ENCODE measurements at places on chromosomes 5 and 9.

DNA sequence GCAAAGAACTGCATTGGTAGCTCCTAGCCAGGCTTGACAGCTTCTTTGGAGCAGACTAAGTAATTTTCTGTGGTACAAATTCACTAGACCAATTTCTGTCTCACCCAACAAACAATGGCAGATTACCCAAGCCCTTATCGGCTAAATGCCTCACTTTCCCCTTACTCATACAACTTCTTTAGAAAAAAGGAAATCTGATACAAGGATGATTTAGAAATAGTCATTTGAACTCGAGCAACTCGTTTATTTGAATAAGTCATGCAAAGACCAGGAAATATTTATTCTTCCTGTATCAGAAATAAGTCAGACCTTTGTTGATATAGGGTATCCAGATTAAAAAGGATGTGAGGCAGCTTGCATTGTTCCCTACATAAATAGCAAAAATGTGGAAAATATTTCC is 170.4 kb upstream of the CDH6 start:
- DNase-seq, result no peak

- no peak for DNase-seq
Measured at GRCh38 chr5:34511915-34512314, 144.2 kb upstream of the RAI14 start.

DNA sequence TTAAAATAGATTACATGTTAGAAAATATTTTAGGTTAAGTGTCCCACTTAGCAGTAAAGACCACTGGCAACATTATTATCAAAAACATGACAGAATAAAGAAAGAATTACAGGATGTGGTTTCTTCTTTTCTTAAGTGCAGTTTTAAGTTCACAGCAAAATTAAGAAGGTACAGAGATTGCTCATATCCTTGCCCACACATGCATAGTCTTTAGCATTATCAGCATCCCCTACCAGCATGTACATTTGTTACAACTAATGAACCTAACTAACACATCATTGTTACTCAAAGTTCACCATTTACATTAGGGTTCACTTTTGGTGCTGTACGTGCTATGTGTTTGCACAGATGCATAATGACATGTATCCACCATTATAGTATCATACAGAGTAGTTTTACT is 837.7 kb upstream of the CDH9 start:
- DNase-seq, result no peak

GRCh38 chr9:122225312-122226141 is 3.2 kb downstream of the LHX6 start:
- no peak for DNase-seq

DNA sequence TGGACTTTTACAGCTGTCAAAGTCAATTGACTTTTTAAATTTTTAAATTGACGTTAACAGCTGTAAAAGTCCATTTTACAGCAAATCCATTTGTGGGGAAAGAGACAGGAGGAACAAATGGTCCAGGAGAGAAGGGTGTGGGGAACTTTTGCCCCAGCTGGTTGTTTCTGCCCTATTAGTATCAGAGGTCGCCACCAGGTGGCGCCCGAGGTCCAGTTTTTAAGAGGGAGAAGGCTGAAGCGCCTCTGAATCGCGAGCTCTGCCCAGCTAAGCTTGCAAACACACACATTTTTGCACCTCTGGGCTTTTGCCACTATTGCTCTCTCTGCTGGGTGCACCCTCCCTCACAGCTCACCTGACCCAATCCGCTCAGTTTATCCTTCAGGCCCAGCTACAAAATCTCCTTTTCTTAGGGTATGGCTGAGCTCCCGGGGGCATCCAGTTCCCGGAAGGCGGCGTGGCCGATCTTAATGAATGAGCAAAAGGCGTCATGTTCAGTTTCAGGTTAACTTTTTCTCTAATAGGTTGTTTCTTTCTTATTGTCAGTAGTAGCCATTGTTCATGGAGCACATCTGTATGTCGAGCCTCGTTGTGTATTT is 6.3 kb upstream of the TTLL11 start:
- DNase-seq, result peak; percentile 89

GRCh38 chr5:97560599-97560993 is 377.5 kb upstream of the RIOK2 start:
- no peak for DNase-seq

Data from T47D (cell line).